ENCODE measurements at places on chromosomes 13 and 19.
A peak's percentile ranks its signal among the peaks of the same experiment; 100 is the strongest.

- DNase-seq: no peak
These were observed 1.4 kb upstream of the SCEL start for GRCh38 chr13:77533875-77534788.

GRCh38 chr19:49738268-49738667 is 24.8 kb downstream of the TSKS start:
- DNase-seq: no peak

DNA sequence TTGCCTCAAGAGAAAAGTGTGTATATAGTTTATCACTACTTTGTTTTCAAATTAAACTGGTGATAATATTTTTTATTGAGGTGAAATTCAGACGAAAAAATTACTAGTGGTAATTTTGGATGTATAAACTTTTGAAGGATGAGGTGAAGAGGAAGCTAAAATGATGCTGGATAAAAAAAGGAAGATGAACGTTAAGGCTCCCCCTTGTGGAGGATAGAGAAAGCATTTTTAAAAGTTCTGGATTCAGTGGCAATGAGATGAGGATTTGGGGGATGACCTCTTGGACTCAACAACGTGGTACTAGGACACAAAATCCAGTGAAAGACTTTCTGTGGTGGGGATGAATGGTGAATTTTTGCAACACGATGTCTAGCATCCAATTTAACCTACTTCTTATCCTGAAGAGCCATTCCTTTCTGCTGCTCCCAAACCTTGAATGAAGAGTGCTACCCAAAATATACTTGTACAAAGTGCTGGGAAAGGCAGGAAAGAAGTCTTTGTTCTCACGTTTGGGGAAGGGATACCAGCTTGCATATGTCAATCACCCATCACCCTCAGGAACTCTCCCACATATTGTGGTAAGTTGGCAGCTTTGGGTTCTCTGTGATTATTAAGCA is 7.3 kb upstream of the SIGLEC5 start:
- no peak for DNase-seq

DNA sequence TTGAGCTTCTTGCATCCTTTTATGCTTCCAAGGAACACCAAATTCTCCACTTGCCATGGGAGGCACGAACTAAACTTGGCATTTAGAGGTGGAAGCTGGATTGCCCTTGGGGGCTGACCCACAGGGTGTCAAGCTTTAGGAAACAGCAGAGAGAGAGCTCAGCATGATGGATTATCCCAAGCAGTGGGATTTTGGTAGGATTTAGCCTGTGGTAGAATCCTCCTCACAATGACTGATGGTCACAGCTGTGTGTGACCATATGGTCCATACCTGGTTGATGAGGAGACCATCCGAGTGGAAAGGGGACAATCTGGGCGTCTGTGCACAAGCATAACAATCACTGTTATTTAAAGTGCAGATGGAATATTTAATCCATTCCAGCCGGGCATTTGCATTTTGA is 40.1 kb upstream of the PSG9 start:
- no peak for DNase-seq

GRCh38 chr19:37226248-37226647 is 8.2 kb downstream of the ZNF383 start:
- no peak for DNase-seq

- no peak for DNase-seq
These were observed 540.7 kb upstream of the SLITRK5 start for GRCh38 chr13:87130423-87130822.

DNA sequence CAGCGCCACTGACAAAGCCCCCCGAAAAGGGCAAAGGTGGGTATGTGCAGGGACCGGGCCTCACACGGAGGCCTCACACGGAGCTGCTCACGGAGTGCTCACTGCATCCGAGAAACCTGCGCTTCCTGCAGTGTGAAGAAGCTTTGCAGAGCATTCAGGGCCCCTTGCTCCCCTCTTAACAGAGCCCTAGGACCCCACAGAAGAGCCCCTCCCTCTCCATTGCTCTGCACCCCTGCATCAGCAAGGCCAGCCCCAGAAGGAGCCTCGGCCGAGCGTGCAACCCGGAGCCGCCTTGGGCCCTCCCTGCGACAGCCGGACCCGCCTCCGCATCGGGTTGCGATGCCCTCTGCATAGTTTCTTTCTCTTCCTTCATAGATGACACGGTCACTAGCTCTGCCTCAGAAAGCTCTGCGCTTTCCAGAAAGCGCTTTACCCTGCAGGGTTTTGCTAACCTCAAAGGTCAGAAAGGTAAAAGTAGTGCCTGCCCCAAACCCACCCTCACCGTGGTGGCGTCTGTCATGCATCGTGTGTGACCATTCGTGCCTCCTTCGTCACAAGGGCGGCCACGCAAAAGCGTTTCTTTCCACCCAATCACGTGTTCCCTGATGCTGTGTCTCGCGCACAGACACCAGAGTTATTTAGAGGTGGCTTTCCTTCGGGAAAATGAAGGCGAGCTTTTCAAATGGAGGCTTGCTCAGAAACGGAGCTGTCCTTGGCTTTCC is 15.7 kb upstream of the F7 start:
- no peak for DNase-seq

GRCh38 chr13:27036236-27036981 is 135.2 kb downstream of the USP12 start:
- no peak for DNase-seq

GRCh38 chr13:99237981-99238662 is 20.1 kb downstream of the GPR18 start:
- DNase-seq: peak; percentile 41

DNA sequence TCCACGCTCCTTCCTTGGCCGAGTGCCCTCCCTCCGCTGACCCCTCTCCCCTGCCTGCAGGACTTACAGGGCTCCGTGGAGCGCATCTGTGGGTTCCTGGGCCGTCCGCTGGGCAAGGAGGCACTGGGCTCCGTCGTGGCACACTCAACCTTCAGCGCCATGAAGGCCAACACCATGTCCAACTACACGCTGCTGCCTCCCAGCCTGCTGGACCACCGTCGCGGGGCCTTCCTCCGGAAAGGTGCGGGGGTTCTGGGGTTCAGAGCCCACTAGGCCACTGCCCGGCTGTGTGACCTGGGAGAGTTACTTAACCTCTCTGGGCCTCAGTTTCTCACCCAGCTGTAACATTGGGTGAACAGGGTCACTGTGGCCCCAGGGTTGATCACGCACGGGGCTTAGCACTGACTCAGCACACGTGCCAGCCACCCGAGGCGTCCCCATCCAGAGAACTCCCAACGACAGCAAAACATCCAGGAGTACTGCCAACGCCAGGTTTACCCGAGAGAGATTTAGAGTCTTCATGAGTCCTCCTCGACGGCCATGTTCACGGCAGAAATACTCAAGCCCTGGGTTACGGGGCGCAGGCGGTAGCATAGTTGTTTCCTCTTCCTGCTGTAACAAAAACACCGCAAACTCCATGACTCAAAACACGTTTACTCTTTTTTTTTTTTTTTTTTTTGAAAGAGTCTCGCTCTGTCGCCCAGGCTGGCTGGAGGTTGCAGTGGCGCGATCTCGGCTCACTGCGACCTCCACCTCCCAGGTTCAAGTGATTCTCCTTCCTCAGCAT is 9.7 kb upstream of the SPACA4 start:
- peak; percentile 70 for DNase-seq

DNA sequence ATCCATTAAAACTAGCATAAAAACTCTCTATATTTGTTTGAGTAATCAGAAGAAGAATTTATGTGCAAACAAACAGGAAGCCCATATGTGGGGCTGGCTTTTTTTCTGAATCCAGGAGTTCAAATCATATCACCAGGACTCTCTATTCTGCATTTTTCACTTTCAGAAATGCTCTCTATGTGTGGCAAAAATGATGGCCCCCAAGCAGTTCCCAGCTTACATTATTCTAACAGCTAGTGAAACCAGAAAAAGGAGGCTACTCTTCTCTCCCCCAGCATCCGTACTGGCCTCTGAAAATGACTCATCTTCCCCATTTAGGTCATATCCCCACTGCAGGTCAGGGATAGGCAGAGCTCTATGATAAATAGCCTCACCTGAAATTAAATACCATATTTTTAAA is 20.4 kb downstream of the RBM26 start:
- peak; percentile 51 for DNase-seq

DNA sequence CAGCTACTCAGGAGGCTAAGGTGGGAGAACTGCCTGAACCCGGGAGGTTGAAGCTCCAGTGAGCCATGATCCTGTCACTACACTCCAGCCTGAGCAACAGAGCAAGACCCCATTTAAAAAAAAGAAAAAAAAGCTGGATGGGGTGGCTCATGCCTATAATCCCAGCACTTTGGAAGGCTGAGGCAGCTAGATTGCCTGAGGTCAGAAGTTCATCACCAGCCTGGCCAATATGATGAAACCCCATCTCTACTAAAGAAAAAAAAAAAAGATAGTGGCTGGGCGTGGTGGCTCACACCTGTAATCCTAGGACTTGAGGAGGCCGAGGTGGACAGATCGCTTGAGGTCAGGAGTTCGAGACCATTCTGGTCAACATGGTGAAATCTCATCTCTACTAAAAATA is 15.0 kb downstream of the LTBP4 start:
- DNase-seq: no peak

DNA sequence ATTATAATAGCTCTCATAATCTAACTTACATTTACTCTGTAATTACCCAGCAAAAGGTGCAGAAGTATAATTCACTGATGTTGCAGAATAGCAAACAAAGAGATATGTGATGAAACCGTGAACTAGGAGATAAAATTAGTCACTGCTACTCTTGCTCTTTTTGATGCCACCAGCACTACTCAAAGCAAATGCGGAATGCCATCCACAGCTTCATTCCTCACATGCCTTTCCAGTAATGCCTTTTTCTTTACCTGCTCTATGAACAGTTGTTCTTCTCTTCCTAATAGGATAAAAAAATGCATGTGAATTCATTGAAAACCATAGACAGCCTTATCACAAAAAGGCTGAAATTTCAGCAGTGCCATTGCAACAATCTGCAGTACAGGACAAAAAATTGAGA is 1129.5 kb downstream of the DIAPH3 start:
- no peak for DNase-seq

DNA sequence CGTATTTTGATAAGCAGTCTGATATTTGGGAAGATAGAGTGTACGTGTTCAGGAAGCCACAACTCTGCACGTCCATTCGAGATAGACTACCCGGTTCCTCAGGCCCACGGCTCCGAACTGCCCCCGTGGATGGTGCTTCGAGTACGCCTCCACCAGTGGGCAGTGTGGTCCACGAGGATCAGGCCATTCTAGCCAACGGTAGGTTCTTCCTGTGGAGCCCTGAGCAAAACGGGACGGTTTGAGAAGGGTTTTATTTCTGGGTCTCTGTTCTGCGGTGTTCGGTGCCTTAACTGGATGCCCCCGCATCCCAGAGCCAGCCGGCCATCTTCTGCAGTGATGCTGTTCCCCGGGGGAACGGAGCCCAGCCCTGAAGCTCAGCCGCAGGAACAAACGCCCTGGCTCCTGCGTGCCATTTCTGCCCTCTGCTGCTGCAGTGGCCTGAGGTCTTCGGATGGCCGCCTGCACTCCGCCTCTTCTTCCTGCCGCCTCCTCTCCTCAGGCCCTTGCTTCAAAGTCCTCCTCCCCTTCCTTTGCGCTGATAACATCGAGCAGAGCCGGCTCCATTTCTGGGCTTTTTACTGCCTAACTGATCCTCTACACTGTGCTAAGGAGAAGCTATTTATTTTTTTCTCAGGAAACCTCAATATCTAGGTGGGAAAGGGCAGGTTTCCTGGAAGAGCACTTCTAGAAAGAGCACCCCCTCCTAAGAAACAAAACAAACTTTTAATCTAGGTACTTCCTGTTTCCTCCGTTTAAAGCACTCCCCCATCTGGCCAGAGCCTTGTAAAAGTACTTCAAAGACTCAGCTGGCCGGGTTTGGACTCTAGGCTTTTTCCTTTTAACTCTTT is 36.2 kb upstream of the SLC46A3 start:
- peak; percentile 1 for DNase-seq

DNA sequence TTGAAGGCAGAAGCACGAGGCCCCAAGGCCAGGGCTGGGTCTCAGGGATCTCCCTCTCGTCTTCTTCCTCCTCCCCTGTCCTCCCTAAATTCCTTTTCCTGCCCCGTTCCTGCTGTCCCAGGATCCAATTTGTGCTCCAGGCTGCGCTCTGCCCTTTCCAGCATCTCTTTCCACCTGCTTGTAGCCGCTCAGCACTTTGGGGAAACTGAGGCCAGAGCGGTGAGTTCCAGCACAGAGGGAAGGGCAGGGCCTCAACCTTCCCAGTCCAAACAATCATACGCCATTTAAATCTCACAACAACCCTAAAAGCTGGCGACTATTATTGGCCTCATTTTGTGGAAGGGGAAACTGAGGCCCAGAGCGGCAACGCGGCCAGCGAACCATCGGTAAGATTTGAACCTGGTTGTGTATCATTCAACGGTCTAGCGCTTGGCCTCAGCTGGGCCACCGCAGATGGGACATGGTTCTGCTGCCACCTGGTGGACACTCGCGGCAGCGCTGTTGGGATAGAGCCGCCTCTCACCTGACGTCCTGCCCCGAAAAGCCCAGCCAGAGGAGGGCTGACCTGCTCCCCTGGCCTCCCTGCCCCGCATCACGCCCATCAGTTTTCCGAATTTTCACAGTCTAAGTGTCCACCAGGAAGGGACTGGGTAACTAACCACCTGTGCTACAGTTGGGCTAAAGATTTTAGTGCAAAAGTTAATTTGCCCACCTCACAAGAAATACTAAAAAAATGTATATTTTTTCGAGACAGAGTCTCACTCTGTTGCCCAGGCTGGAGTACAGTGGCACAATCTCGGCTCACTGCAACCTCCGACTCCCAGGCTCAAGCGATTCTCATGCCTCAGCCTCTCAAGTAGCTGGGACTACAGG is 4.2 kb upstream of the RPL18A start:
- peak; percentile 86 for DNase-seq

GRCh38 chr13:40613192-40613818 is 53.1 kb downstream of the FOXO1 start:
- DNase-seq: peak; percentile 81
